ENCODE measurements at places on chromosomes 1 and 21. TPM values are rescaled to one million over a fixed set of nuclear protein-coding genes. Genes with fewer than 3 reads are reported as not detected.

DNA sequence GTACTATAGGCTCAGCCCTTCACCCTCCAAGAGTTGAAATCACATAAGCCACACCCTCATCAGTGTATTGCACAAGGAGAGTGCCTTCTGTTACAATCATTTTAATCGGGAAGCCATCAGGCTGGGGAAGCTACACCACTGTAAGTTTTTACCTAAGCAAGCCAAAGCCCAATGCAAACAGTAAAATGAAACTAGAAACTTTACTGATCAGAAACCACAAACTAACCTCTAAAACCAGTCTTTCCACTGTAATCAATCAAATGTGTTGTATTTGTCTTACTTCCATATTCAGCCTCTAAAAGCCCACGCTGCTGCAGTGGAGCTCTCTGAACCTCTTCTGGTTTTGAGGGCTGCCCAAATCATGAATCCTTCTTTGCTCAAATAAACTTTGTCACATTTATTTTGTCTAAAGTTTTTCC lies 26.2 kb downstream of the CAPN8 start:
- H3K36me3 ChIP-seq, result peaks cover 17% of the 10 kb centered on the region
- H3K4me1 ChIP-seq, result peaks cover 12% of the 10 kb centered on the region
- H3K27ac ChIP-seq, result no peak overlapping the region

- peaks cover 5% of the 10 kb centered on the region for H3K27me3 ChIP-seq
- H3K4me1 ChIP-seq, result peaks cover 37% of the 10 kb centered on the region
- peak overlapping the region; percentile 91 for H3K4me3 ChIP-seq
- peaks cover 8% of the 10 kb centered on the region for H3K36me3 ChIP-seq
- H3K27ac ChIP-seq, result peak overlapping the region; percentile 85
- DNase-seq, result no peak
Measured at GRCh38 chr1:161304927-161305866, 4.6 kb downstream of the MPZ start.

Gene UHMK1
- total RNA-seq, result 53.1 TPM

Gene PEX19
- 42.3 TPM for total RNA-seq

Measured in activated CD8-positive, alpha-beta T cell treated with anti-CD3 and anti-CD28 coated beads, Interleukin-2, amount 10 ng/mL, durations not matched to agents 7 days and 5 days (primary cell).